Stimulated activated CD4-positive, alpha-beta T cell treated with anti-CD3 and anti-CD28 coated beads, Interleukin-1b, Interleukin-23, amount 100 ng/mL, for 48 hours (primary cell): ENCODE measurements at places on chromosomes 3 and 15.

GRCh38 chr15:100722551-100723314, 120.3 kb downstream of the ASB7 start:
- DNase-seq: no peak

DNA sequence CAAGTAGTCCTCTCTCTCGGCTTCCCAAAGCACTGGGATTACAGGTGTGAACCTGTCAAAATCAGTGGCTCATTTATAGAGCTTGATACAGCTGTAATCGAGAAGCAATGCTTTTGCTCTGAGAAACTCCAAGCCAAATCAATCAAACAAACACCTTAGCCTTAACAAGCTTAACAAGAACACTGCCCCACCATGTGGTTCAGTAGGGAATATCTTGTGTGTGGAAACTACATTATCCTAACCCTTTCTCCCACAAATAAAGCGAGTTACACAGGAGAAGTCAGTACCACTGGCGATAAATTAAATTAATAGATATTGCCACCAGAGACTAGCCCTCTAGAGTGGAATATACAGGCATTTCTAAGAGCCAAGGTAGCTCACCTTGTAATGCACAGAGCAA, 13.9 kb downstream of the CDAN1 start:
- no peak for DNase-seq

GRCh38 chr3:38590521-38590920, 59.0 kb downstream of the SCN5A start:
- no peak for DNase-seq

GRCh38 chr3:159058859-159059258, 257.0 kb downstream of the MFSD1 start:
- DNase-seq: no peak

DNA sequence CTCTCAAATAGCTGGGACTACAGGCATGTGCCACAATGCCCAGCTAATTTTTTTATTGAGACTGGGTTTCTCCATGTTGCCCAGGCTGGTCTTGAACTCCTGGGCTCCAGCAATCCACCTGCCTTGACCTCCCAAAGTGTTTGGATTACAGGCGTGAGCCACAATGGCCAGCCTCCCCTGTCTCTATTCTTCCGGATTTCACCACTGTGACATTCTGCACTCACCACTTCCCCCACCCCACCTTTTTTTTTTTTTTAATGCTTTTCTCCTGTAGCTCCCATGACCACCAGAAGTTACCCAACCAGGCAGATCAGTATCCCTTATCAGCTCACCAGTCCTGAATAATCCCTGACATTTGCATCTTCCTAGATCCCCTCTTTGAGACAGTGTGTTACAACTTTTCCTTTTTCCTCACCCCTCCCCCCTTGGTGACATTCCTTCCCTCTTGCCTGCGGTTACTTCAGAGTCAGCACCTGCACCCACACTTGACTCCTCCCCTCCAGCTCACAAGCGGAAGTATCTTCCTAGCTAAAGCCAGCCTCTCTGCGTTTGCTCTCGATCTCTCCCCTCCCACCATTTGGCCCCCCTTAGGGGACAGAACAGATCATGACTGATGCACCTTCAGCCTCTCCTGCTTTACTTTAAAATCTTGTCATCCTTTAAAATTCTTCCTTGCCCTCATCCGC, 13.5 kb upstream of the ZNF592 start:
- peak; percentile 80 for DNase-seq

- no peak for DNase-seq
Observed at GRCh38 chr3:152728231-152728980, 106.5 kb upstream of the P2RY1 start.

- no peak for DNase-seq
Observed at GRCh38 chr15:90022345-90022744, 21.2 kb downstream of the ZNF710 start.

DNA sequence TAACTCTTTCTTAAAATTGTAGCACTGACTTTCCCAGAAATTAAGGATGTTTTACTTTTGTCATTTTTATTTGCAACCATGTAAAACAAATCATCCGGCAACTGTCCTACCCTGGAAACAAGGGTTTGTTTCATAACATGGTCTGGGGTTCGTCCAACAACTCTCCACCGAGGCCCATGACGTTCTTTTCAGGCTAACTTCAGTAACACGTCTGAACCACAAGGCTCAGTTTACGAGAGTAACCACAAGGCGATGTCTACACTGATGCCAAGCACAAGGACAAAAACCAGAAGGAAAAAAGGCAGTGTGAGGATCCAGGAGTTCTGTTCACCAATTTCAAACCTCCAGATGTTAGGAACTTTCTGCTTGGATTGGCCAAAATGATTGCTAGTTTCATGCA, 546.1 kb downstream of the NTRK3 start:
- DNase-seq: no peak

DNA sequence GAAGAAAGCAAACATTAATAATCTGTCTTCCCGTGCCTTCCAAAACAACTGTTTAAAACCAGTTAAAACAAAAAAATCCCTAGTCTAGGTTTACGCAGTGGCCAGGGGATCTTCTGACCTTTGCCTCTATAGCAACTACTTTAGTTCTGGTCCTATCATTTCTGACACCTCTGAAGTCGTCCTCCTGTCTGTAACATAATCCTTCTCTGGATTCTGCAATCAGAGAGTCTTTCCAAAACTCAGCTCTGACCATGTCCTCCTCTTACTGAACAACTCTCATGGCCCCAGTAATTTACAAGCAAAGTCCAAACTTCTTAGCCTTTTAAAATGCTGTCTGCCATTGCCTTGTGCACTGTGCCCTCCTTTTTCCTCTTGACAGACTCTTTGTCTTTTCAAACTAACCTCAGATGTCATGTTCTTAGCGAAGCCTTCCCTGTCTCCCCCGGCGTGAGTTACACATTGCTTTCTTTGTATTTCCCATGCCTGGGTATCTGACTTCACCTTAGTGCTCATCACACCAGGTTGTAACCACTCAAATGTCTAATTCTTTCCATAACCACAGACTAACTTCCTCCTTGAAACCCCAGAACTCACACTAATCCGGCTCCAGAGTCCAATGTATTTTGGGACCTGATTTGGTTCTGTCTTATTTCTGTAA, 105.2 kb upstream of the BNIP2 start:
- DNase-seq: no peak

- DNase-seq: no peak
Observed at GRCh38 chr3:94462931-94463330, 400.1 kb downstream of the NSUN3 start.

DNA sequence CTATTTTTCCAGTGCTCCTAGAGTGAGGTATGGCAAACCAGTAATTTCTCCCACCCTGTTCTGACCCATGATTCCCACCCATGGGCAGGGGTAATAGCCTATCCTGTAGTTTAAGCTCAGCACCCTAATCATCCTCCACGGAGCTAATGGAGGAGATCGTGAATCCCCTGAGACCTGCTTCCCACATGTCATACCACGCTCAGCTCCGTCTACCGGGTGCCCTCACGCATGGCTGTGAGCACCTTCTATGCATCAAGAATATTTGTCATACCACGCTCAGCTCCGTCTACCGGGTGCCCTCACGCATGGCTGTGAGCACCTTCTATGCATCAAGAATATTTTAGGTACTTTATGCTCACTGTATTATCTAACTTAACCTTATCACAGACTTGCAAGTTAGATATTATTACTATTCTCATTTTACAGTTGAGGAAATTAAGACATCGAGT, 104.7 kb upstream of the PFN2 start:
- no peak for DNase-seq

DNA sequence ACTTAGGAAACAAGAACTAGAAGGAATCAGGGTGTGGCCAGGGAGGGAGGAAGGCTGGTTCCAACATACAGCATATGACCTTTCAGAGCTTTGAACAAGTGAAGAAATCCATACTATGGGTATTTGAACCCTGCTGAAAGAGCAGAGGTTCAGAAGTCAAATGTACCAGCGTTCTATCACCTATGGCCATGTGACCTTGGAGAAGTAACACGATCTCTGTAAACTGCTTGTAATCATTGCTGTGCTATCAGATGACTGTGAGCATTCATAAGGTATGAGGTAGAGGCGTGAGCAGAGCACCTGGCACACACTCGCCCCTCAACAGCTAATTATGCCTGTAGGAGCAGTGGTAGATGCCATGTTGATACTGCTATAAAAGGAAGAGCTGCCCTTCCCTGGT, 55.2 kb downstream of the KLHL6 start:
- DNase-seq: no peak
